ENCODE measurements at places on chromosomes 3 and 15.

- no peak for DNase-seq
Measured at GRCh38 chr3:106276151-106276550, 407.3 kb upstream of the CBLB start.

DNA sequence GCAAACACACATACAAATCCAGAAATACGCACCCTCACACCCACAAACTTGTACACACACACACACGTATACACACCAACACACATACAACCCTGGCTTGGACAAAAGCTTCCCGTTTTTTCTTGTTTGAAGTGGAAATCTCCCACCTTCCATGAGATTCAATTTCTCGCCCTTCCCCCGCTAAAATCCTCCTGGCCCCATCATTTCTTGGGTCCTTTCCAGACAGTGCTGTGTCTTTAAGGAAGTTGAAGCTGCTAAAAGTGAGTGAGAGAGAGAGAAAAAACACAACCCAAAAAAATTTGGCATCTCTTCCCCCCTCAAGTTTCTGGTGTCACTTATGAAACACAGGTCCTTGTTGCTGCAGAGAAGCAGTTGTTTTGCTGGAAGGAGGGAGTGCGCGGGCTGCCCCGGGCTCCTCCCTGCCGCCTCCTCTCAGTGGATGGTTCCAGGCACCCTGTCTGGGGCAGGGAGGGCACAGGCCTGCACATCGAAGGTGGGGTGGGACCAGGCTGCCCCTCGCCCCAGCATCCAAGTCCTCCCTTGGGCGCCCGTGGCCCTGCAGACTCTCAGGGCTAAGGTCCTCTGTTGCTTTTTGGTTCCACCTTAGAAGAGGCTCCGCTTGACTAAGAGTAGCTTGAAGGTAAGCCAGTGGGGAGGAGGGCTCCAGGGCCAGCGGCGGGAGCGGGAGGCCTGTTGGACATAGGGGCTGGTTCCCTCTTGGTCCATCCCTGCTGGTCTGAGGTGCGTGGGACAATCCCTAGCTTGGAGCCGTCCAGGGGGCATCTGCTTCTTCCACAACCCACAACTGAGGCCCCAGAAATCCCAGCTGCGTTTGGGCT lies at the start of gene ISLR:
Gene ISLR (plus strand): TSS at position 331 of the 839 bp plus-strand sequence. CDS start 1,149 bp downstream, outside the sequence.
- DNase-seq = no peak

- DNase-seq = no peak
Measured at GRCh38 chr3:43632269-43632733, 10.5 kb upstream of the ANO10 start.

GRCh38 chr3:184733971-184734608 lies 22.2 kb upstream of the MAGEF1 start:
- DNase-seq = no peak

DNA sequence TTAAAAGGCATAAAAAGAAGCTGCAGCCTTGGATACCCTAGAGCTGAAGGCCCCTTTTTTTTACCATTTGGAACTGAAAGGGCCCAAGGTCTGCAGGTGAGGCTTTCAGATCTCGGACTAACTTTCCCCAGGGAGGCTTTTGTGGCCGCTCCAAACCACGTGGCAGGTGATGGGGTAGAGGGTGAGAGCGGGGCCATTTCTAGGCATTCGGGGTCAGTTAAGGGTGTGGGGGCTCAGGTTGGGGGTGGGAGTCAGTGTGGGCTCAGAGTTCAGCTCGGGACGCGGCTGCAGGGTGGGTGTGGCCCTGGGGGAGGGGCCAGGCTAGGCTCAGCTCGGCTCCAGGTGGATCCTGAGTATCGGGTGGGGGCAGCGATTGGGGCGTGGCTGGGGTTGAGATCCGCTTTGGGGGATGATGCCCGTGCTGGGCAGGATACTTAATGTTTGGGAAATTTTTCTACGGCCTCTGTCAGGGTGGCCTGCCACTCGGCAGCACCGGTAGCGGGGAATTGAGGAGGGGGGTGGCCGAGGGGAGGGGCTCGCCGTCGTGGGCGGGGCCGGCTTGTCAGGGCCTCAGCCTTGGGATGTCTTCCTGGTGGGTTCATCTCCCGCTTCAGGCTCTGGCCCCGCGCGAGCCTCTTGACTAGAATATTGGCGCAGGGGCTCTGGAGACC lies 2.5 kb downstream of the KLF13 start:
- DNase-seq = no peak

DNA sequence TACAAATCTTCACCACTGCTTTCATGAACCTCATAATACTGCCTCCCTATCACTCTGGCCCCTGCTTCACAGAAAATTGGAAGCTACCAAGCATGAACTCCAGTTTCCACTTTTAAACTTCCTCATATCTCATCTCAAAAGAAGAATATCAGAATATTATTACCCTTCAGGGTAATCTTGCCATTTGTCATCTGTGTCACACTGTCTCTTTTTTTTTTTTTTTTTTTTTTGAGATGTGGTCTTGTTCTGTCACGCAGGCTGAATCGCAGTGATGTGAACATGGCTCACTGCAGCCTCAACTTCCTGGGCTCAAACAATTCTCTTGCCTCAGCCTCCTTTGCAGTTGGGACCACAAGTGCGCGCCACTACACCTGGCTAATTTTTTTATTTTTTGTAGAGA lies 80.4 kb upstream of the TCF12 start:
- no peak for DNase-seq

GRCh38 chr15:60520013-60520824 lies 41.3 kb upstream of the ICE2 start:
- no peak for DNase-seq

DNA sequence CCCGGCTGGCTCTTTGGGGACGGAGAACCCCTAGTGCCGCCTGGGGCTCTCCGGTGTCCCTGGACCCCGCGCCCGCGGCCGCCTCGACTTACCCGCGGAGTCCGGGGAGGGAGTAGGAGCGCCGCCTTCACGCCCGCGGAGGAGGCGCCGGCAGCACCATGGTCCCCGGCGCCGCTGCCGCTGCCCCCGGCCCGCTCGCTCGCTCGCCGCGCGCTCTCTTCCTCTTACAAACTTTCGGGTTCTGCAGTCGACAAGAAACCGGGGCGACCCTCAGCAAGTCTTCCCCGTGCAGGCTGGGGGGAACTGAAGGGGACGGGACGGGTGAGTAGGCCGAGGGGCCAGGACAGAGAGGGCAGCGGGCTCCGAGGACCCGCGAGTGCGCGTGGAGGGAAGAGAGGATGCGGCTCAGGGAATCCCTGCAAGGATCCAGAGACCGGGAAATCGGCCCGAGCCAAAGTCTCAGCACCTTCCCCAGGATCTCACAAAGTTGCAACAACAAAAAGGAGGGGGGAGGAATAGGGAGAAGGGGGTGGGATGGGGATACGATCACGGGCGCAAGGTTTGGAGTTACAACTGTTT lies 2.0 kb downstream of the FOXP1 start:
- peak; percentile 42 for DNase-seq

GRCh38 chr3:139564294-139564861 lies 24.8 kb upstream of the RBP1 start:
- DNase-seq = no peak

GRCh38 chr15:81807186-81807585 lies 238.6 kb downstream of the MEX3B start:
- DNase-seq = no peak

GRCh38 chr3:24394754-24395153 lies 99.9 kb downstream of the THRB start:
- no peak for DNase-seq

Measured in HL-60 (cell line).